ENCODE measurements at places on chromosomes 2 and 18.

DNA sequence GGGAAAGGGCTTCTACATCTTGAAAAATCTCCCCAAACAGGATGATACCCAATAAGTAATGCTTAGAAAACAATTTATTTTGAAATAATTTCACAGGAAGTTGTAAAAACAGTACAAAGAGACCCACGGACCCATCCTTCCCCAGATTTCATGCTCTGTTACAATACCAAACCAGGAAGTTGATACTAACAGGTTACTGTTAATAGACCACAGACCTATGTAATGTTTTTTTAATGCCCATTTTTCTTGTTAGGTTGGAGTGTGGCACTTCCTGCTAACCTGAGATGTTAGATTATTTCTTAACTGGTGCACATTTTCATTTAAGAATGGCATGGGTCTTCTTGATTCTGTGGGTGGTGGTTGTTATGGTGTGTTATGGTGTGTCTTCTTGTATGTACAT lies 21.4 kb upstream of the MGAT5 start:
- DNase-seq: no peak

DNA sequence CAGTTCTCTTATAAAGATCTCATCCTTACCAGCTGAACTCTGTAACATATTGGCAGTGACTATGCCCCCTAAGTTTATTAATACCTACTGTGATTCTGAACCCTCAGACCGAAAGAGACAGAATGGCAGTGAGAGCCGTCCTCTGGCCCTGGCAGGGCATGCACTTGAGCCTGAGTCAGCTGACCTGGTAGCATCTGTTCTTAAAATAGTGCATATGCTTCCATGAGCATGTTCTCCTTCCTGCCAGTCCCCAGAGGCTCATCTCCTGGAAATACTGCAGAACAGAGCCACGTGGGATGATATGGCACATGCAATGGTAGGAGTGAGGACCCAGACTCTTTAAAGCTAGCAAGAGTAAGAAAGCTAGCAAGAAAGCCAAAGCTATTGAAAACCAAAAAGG lies 59.0 kb downstream of the RASGRP3 start:
- no peak for DNase-seq

GRCh38 chr2:236745420-236746210 lies 176.0 kb downstream of the ACKR3 start:
- peak; percentile 38 for DNase-seq

DNA sequence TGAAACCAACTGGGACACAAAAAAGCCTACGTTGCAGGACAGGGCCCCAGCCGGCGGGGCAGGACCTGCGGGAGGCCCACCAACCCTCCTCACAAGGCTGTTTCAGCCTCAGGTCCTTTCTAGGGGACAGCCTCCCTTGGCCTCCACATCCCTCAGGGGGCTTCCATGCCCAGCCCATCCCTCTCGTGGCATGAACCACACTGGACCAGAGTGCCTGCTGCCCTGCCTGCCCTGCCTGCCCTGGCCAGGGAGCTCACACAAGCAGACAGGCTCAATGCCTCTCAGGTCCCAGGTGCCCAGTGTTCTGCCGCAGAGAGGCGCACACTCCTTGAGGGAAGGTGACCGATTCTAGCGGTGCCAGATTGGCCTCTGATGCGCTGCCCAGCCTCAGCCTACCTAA lies 57.4 kb downstream of the HDAC4 start:
- DNase-seq: no peak

- DNase-seq: no peak
Observed at GRCh38 chr2:206616151-206616550, 26.1 kb upstream of the FAM237A start.

DNA sequence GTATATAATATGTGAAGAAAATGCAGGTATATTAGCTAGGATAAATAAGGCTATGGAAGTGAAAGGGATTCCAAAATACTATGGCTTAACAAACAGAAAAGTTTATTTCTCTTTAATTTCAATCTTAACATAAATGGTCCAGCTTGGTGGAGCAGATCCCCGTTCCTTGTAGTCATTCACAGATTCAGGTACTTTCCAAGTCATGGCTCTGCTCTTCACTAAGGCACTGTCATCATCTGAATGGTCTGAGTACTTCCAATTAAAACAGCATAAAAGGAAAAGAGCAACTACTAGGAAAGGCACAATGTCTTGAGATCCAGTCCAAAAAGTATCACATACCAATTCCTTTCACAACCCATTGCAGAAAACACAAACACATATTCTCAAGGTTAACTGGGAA lies 63.4 kb downstream of the OLA1 start:
- DNase-seq: no peak

- no peak for DNase-seq
Observed at GRCh38 chr2:220452561-220452960, 825.1 kb downstream of the SLC4A3 start.
